ENCODE measurements at places on chromosomes 5 and 9.

DNA sequence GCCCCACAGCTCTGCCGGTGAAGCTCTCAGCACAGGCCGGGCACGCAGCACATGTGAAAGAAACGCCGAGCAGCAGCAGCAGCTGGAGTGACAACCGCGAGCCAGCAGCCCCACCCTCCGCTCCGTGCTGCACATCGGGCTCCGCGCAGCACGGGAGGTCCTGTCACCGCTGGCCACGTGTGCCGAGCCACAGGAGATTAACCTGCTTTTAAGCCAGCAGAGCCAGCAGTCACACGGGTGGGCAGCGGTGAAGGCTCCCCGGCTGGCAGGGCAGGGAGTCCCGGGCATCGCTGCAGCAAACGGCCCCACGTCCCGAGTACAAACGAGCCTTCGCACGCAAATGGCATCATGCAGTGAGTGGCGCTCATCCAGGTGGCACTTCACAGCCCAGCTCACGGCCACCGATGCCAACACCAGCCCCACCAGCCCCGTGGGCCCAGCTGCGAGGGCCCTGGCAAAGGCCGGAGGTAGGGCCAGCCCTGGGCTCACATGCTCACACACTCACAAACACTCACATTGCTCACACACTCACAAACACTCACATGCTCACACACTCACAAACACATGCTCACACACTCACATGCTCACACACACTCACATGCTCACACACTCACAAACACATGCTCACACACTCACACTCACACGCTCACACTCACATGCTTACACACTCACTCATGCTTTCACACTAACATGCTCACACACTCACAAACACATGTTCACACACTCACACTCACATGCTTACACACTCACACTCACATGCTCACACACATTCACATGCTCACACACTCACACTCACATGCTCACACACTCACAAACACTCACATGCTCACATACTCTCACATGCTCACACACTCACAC, 11.1 kb downstream of the CCDC187 start:
- DNase-seq = no peak

- no peak for DNase-seq
These were observed 8.6 kb downstream of the NOL6 start for GRCh38 chr9:33465096-33465495.

DNA sequence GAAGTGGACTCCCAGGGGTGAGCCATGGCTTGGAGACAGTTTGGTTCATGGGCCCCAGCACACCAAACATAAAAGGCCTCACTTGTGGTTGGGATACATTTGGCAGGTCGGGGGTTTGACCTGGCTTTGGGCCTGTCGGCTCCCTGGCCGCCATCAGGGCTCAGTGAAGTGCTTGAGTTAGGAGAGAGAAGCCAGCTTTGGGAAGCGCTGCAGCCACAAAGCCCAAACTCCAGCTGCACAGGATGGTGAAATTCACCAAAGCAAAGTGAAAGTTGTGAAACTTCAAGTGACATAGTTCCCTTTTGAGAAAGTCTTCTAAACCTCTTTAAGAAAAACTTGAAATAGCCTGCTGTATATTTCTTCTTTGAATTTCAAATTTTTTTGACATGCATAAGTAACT, 27.5 kb downstream of the SLC46A2 start:
- DNase-seq = no peak

- no peak for DNase-seq
These were observed 8.1 kb upstream of the DAB2 start for GRCh38 chr5:39432696-39433530.

DNA sequence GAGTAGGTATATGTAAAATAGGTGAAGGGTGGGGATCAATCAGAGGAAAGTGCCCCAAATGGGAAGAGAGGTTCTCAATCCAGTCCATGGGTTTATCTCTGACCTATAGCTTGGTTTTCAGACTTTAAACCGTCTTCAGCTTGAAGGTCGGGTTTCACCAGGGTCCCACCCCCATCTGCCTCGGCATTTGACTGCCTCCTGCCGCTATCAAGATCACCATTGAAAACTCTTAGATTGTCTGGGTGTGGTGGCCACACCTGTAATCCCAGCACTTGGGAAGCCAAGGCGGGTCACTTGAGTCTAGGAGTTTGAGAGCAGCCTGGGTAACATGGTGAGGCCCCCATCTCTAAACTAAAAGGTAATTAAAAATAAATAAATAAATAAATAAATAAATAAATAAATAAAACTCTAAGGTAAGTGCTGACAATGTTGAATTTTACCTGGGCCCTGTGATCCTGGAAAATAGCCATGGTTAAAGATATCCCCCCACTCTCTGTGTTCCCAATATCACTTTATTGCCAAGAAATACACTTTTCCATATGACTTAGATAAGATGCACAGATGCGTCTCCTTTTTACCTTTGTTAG, 48.8 kb downstream of the TARS1 start:
- no peak for DNase-seq
